Ureter (tissue), 1 donor: ENCODE measurements at places on chromosomes 2 and 18. TPM values are rescaled to one million over a fixed set of nuclear protein-coding genes. Genes with fewer than 3 reads are reported as not detected.
A peak's percentile ranks its signal among the peaks of the same experiment; 100 is the strongest.

DNA sequence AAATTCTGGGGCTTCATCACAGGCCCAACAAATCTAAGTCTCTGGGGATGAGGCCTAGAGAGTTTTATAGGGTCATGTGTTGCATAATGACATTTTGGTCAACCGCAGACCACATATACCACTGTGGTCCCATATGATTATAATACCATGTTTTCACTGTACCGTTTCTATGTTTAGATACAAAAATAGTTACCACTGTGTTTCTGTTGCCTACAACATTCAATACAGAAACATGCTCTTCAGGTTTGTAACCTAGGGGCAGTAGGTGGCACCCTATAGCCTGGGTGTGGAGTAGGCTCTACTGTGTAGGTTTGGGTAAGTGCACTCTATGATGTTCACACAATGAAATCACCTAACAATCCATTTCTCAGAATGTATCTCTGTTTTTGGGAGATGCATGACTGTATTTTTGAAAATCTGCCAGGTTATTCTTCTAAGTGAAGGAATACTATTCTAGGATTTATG lies 485.2 kb downstream of the PTPRM start:
- DNase-seq, result no peak

DNA sequence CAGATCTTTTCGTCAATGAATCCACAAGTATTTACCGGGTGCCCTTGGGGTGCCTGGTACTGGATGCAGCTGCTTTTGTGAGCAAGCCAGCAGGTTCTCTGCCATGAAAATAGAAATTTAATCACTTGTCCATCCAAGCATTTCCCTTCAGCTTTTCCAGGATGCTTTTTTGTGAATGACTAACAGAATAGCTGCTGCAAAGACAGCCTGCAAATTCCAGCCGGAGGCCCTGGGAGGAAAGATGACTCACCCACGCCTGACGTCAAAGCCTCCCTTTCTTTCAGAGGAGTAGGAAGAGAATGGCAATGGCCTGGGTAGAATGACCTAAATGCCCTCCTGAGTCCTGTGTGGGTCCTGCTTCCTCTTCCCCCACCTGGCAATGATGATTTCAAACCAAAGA lies 111.9 kb downstream of the AP1S3 start:
- peak; percentile 80 for DNase-seq

- no peak for DNase-seq
Measured at GRCh38 chr2:206368933-206369569, 74.3 kb upstream of the ADAM23 start.

DNA sequence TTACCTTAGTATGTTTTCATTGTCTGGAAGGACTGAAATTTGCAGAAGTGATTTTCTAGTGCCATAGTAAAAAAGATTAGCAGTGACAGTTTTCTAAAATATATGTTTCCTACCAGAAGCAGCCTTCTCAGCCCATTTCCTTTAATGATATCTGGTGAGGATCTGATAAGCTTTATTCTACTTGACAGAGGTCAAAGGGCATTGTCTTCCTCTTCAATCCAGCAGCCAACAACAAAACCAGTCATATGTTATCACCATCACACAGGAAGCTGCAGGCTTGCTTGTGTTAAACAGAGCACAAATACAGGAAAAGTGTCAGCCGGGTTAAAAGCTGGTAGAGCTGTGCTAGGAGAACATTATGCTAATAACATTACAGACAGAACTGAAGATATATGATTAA lies 35.6 kb upstream of the ZSWIM2 start:
- no peak for DNase-seq

DNA sequence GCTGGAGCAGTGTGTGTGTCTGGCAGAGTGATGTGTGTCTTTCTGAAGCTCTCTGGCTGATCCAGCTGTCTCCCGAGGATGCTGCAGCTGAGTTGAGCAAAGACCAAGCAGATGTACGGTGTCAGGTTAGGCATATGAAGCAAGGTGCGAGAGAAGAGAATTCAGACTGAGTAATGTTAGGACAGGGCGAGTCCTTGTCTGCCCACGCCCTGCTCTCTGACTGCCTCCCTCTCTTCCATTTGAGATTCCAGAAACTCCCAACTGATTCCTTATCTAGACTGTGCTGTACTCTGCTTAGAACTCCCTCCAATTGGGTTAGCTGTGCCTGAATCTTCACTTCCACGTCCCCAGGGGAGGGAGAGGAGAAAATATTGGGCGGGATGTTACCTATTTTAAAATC lies 25.7 kb upstream of the LPIN1 start:
- DNase-seq, result no peak

DNA sequence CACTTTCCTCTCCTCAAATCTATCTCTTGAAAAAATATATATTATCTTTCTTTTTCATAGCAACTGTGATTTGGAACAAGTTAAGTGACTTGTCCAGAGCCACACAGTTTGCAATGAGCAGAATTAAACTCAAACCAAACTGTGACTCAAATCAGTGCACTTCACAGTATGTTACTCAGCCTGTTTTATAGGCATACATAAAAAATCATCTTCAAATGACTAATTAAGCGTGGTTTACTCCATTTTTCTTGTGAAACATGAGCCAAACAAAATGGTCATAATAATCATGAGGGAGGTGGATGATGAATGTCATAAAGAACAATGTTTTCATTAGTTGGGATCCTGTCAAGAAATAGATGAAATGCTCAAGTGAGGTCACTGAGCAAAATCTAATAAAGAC lies 6.1 kb upstream of the CCDC178 start:
- DNase-seq, result no peak

DNA sequence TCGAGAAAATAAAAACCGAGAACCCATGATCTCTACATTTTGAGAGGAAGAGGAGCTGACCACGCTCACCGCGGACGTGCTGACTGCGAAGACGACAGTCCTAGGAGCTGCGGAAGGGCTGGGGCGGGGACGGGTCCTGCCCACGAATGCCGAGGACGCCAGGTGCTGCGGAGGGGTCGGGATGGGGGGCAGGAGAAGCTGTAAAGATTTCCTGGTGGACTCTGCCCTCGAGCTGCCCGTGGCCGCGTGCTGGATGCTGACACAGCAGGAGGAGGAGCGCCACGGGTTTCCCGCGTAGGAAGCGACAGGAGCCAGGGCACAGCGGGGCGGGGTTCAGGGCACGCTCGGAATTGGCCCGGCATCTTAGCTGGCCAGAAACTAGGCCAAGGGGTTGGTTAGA lies 22.2 kb downstream of the ZSCAN30 start:
- DNase-seq, result peak; percentile 47

- DNase-seq, result no peak
Measured at GRCh38 chr2:102137138-102137537, 5.4 kb upstream of the IL1R1 start.

DNA sequence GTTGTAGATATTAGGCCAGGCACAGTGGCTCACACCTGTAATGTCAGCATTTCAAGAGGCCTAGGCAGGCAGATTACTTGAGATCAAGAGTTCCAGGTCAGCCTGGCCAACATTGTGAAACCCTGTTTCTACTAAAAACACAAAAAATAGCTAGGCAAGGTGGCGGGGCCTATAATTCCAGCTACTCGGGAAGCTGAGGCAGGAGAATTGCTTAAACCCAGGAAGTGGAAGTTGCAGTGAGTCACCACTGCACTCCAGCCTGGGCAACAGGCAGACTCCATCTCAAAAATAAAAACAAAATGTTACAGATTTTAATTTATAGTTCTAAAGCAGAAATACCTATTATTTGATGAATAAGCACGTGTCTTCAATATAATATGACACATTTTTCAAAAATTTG lies 65.6 kb upstream of the UBXN4 start:
- no peak for DNase-seq

GRCh38 chr2:16334886-16335603 lies 330.6 kb downstream of the CYRIA start:
- DNase-seq, result no peak

DNA sequence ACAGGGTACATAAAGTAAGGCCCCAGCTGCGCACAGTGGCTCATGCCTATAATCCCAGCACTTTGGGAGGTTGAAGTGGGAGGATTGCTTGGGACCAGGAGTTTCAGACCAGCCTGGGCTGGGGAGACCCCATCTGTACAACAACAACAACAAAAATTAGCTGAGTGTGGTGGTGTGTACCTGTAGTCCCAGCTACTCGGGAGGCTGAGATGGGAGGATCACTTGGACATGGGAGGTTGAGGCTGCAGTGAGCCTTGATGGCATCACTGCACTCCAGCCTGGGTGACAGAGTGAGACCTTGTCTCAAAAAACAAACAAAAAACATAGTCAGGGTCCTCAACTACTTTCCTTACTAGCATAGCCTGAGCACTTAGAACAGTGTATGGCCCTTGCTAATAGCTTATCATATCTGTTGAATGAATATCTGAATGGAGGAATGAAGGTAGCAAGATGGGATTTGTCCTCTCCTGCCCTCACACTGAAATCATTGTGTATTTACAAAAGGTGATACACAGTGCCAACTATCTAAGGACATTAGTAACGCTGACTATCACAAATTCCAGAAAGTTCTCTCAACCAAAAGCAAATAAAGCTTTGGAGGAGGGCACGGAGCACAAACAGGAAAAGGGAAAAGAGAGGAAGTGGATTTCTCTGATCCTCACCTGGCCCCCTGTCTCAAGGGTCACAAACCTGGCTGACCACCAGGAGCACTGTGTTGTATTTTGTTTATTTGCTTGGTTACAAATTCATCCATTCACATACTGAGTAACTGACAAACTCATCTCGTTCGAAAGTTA lies 38.1 kb downstream of the L3MBTL4 start:
- no peak for DNase-seq

- DNase-seq, result no peak
Measured at GRCh38 chr2:11042841-11043240, 112.4 kb upstream of the SLC66A3 start.

GRCh38 chr2:43293744-43294695 lies 67.6 kb upstream of the ZFP36L2 start:
- DNase-seq, result no peak

DNA sequence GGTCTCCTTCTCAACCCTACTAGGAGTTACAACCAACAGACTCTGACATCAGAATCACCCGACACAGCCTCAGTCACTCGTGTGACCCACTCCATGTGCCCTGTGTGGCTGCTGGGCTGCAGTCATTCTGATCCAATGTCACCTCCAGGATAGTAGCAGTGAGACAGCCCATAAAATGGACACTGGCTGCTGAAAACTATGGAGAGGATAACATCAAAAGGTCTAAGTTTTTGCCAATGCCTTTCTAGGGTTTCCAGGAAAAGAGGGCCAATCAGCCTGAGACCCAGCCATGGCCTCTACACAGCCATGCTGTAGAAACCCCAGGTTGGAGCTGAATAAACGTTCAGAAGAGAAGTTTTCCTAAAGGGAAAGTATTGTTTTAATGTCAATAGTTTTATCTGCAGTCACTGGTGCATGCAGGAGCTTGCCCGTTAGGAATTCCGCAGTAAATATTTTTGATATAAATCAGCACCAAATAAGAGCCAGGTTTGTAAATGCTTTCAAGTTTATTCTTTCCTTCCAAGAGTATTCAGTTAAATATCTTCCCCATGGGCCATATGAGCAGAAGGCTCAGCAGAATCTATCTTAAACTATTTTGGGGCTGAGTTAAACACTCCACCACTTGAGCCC lies 92.2 kb upstream of the PID1 start:
- no peak for DNase-seq

- DNase-seq, result no peak
Measured at GRCh38 chr2:142675398-142675797, 202.1 kb upstream of the KYNU start.

Gene AQP12B
- total RNA-seq, result not detected

Gene HRH4
- total RNA-seq, result not detected

Gene NAT8
- not detected for total RNA-seq

Gene GCG
- not detected for total RNA-seq

Gene OSR1
- total RNA-seq, result 34.7 TPM
